ENCODE measurements at places on chromosomes 4 and X.

GRCh38 chrX:20361890-20362262 lies 95.2 kb upstream of the RPS6KA3 start:
- no peak for DNase-seq

GRCh38 chrX:48713847-48714246 lies 17.3 kb downstream of the SUV39H1 start:
- DNase-seq: no peak

DNA sequence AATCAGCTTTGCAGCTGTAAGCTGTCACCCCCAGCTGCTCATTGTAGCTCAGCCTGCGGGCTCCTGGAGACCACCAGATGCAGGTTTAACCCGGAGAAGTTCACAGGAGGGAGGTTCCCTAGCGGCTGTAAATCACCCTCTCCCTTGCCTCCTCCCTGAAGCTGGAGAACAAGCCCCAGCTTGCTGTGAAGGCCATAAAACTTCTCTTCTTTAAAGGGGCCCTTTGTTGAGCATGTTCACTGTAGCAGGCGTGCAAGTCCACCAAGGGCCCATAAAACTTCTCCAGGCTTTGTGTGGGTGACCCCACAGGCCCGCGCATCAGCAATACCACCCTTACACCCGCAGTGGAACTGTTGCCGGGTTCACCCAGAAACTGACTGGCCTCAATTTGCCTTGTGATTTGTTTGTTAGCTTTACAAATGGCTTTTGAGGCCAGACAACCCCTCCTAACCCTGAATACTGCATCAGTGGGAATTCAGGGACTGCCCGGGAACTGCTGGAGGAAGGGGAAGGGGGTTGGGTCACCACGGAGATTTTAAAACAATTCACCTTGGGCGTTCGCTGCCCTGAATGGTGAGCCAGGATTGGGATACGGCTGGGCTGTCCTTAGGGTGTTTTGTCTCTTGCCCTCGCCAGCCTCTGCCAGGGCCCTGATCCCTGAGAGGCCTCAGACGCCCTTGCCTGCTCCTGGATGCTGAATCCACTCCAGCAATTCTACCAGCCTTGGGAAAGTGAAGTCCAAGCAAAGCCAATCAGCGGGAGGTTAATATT lies 49.5 kb upstream of the ATP6AP2 start:
- no peak for DNase-seq

DNA sequence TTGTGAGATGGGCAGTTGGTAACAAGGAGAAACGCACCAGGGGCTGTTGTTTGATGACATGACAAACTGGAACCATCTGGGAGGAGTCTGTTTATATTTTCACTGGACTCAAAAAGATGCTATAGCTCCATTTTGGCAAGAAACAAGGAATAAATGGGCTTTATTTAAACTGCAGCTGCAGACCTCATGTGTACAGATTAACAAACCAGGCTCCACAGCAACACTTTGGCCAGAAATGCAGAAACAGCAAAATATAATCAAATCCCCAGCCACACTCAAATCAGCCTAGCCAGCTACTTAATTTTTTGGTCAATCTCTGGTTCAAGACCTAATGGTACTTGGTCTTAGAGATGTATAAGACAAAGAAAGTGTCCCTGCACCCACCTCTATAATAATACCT lies 52.7 kb downstream of the ASB9 start:
- DNase-seq: no peak

DNA sequence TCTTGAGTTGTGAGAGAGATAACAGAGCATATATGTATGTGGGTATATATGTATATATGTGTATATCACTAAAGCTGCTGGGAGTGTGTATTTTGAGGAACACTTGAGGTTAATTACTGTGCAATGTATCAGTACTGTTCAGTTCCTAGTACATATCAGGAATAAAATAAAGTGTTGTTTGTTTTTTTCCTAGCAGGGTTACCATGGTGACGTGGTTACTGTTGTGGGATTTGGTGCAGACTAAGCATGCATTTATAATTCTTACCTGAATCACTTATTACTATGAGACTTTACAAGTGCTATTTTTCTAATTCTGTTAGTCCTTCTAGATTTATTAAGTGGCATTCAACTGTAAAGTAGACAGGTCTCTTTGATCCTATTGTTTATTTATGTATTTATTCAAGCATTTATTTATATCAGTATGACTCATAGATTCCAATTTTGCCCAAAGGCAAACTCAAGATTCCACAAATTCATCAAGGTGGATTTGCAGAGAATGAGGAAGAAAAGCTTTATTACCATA lies 26.9 kb upstream of the BEX4 start:
- DNase-seq: no peak

GRCh38 chr4:42357325-42357724 lies 40.0 kb upstream of the SHISA3 start:
- DNase-seq: no peak

DNA sequence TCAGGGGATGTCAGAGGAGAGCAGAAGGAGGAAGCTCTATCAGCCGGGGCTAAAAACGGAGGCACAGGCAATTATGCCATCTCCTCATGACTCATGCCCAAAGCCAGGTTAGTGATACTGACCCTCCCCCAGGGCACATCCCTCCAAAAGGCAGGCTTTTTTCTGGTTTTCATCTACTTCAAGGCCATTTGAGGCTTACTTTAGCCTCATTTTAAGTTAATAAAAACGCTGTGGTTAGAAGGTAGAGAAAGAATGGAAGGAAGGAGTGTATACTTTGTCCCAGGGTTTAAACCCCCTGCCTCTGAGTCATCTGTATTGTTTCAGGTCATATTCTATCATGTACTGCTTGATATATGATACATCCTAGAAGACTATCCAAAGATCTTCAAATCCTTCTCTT lies 89.7 kb upstream of the NDP start:
- DNase-seq: no peak

GRCh38 chr4:110049951-110050925 lies 137.6 kb downstream of the EGF start:
- DNase-seq: peak; percentile 76

- no peak for DNase-seq
Measured at GRCh38 chrX:26722666-26723428, 506.9 kb downstream of the MAGEB5 start.

DNA sequence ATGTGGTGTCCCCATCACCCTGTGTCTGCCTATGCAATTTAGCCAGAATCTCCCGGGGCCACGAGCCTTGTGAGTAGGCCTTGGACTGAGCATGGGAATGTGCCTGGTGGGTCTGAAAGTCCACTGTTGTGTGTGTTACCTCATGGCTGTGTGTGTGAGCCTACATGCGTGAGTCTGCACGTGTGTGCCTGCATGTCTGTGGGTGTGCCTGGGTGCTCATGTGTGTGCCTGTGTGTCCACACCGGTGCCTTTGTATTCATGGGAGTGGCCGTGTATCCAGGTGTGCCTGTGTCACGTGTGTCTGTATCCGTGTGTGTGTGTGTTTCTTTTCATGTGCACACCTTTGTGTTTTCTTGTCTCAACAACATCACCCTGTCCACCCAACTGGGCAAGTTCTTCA lies 14.2 kb downstream of the ATP5ME start:
- no peak for DNase-seq

GRCh38 chr4:81519427-81519773 lies 47.7 kb upstream of the RASGEF1B start:
- no peak for DNase-seq

DNA sequence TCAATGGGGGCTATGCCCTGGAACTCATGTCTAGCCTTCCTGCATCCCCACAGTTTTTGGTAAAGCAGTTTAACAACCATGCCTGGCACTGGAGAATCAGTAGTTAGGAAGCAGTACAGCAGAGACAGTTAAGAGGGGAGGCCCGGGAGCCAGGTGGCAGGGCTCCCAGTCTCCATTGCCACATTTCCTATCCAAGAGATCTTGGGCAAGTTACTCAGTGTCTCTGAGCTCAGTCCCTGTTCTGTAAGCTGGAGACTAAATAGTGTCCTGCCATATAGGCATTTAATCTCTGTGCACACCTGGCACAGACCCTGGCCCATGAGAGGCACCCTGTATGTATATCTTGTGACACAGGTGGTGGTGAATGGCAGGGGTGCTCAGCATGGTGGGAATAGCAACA lies 156.1 kb upstream of the EOLA2 start:
- no peak for DNase-seq

DNA sequence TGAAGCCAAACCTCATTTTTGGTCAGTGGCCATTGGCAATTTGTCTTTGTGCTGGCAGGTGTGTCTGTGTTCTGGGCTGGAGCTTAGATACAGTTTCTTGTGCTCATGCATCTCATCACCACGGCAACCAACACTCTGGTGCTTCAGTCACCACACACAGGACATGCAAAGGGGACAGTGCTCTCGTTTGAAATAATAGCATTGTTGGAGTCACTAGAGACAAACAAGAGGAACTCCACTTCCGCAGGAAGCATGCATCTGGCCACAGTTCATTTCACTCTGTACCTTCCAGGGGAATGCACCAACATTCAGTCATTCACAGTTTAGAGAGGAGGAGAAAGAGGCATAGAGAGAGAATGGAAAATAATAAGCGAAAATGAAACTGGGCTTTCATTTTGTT lies 267.4 kb downstream of the ANK2 start:
- DNase-seq: no peak

- no peak for DNase-seq
Measured at GRCh38 chr4:78634011-78634664, 82.6 kb downstream of the ANXA3 start.

GRCh38 chr4:73417973-73418372 lies 13.9 kb downstream of the ALB start:
- no peak for DNase-seq

- DNase-seq: no peak
Measured at GRCh38 chr4:72938516-72938915, 131.0 kb downstream of the COX18 start.

GRCh38 chr4:101970547-101971155 lies 180.1 kb downstream of the BANK1 start:
- no peak for DNase-seq

GRCh38 chrX:84475596-84475995 lies 26.7 kb downstream of the HDX start:
- no peak for DNase-seq

GRCh38 chrX:135513130-135513515 lies 7.3 kb upstream of the INTS6L start:
- no peak for DNase-seq

- DNase-seq: no peak
Measured at GRCh38 chr4:86398187-86398586, 38.3 kb upstream of the MAPK10 start.

DNA sequence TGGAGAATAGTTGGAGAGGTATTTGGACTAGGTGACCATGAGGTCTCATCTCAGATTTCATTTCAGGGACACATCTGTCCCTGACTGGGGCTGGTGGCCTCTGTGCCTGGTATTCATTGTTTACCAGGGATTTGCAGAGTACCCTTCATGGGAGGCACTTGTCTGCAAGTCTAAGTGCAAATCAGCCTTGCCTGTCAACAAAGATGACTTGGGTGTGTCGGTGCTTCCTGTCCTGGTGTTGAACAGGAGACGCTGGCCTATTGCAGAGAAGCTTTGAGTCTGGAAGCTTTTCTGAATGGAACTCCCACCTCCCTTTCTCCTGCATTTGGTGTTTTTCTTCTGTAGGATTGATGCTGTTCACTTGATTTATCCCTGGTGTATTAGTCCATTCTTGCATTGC lies 104.1 kb downstream of the TNIP2 start:
- no peak for DNase-seq

- no peak for DNase-seq
Measured at GRCh38 chrX:12423346-12423745, 285.1 kb downstream of the FRMPD4 start.

DNA sequence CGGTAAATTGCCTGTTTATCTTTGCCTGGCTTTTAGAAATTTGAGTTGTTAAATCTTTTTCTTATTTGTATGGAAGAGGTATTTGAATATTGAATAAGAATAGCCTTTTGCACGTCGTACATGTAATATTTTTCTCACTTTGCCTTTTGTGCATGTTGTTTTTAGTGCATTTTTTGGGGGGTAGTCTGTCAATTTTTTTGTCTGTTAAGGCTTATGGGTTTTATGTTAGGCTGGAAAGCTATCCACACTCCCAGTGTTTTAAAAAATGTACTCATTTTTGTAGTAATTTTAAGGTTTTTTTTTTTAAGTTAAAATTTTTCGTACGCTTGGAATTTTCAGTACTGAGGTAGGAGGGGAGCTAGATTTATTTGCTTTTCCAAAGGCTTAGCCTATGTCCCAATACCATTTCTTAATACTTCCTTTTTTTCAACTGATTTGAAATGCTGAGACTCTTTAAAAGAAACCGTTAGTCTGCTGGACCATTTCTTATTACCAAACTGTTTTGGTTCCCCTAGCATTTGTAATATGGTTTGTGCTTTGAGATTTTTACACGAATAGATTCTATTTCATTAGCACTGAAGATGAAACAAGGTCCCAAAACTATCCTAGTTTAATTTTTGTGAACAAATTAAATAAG lies 1.3 kb downstream of the HERC5 start:
- no peak for DNase-seq

DNA sequence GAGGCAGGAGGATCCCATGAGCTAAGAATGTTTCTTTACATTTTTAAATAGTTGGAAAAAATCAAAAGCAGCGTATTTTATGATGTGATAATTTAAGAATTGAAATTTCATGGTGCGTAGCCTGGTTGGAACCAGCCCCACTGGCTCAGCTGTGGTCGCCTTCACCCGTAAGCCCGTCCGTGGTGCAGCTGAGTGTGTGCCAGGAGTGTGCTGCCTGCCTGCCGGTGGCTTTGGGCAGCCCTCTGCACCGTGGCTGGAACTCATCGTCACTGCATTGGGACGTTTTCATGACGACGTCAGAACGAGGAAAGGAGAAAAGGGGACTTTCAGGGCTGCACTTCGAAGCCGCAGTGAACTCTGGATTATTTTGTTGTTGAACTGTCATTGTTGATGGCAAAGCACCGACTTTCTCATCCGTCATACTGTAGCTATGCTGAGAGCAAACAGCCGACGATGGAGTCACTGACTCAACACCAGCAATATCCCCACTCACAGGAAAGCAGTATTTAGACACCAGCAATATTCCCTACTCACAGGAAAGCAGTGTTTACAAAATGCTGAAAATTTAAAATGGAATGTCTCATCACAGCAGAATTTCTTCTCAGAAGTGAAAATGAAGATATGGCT lies 35.1 kb downstream of the PCGF3 start:
- DNase-seq: no peak

GRCh38 chr4:18297684-18298083 lies 276.1 kb upstream of the LCORL start:
- no peak for DNase-seq

DNA sequence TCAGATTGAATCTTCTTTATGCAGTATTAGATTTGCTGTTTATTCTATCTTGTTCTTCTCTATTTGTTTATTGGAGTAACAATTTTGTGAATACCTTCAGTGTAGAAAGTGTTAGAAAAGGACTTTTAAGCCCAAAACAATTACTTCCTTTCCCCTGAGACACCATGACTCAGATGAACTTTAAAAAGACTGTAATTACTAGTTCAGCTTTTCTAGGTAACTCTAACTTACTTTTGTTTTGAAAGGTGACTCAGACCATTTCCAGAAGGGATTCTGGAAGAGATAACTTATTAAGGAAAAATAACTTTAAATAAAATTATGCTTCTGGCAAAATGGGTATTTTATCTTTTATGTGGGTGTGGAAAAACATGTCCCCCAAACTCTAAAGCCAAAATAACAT lies 561.5 kb upstream of the PCDH10 start:
- DNase-seq: no peak

- no peak for DNase-seq
Measured at GRCh38 chr4:175542786-175543185, 269.3 kb downstream of the GPM6A start.
